ENCODE measurements at places on chromosomes 7 and 10. TPM values are rescaled to one million over a fixed set of nuclear protein-coding genes. Genes with fewer than 3 reads are reported as not detected.

AKR1E2 gene
- total RNA-seq: 5.0 TPM

SRRT gene
- 252 TPM for total RNA-seq

POLR2J2 gene
- 6.2 TPM for total RNA-seq

COL26A1 gene
- 0.27 TPM for total RNA-seq

CALN1 gene
- total RNA-seq: 0.17 TPM

ERVW-1 gene
- not detected for total RNA-seq

PLEKHA8 gene
- 13.6 TPM for total RNA-seq

DNA sequence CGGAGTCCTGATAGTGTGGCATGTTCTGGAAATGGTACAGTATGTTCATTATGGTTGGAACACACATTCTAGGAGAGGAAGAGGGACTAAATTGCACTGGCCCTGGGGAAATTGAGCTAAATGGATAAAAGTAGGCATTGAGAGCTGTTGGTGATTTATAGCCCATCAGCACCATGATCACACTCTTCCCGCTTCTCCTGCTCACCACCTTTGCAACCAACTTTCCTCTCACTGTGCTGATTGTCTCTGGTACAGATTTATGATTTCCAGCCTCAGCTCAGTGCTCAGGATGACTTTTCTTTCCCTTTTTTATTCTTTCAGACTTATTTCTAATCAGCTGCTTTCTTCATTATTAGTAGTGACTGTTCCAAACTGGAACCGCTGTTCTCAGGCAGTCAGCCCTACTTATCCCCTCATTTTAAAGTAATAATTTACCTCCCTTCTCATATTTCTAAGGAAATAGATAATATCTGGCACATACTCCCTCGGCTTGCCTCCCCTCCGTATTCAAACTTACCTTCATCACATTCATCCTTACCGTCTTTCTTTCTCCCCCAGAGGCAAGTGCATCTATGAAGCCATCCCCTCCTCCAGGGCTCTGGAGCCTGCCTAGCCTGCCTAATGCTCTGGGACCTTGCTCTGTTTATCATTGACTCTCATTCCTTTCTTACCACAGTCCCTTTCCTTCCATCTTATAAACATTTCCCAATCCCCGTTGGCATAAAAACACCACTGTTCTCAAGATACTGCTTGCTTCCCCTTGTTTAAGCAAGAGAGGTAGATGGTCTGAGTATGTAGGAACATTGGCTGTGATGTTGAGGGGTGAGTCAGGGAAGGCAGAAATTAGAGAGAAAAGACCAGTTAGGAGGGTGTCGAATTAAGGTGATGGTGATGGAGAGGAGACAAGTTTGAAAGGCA lies 51.6 kb upstream of the RPA3 start:
- DNase-seq: no peak

DNA sequence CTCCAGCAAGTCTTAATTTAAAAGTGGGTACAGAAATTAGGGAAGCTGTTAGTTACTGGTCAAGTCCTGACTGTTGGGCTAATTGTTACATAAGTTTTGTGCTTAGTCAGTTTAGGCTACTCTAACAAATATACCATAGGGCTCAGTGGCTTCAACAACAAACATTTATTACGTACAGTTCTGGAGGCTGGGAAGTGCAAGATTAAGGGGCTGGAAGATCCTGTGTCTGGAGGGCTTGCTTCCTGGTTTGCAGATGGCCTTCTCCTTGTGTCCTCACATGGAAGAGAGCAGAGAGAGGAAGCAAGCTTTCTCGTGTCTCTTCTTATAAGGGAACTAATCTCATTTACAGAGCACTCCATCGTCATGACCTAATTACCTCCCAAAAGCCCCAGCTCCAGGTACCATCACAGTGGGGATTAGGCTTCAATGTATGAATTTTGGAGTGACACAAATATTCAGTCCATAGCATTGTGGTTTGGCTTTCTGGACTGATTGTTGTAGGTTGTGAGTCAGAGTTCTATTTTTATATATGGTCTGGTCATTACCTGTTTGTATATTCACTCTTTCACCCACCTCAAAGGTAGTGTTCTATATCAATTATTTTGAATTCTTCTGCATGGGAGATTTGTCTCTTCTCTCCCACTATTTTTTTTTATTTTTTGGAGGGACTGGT lies 17.1 kb downstream of the ST7 start:
- DNase-seq: no peak

DNA sequence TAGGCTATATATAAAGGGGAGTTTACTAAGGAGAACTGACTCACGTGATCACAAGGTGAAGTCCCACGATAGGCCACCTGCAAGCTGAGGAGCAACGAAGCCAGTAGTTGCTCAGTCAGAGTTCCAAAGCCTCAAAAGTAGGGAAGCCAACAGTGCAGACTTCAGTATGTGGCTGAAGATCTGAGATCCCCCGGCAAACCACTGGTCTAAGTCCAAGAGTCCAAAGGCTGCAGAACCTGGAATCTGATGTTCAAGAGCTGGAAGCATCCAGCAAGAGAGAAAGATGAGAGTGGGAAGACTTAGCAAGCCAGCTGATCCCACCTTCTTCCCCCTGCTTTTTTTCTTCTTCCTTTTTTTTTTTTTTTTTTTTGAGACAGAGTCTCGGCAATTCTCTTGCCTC lies 27.0 kb upstream of the GSDME start:
- DNase-seq: no peak

DNA sequence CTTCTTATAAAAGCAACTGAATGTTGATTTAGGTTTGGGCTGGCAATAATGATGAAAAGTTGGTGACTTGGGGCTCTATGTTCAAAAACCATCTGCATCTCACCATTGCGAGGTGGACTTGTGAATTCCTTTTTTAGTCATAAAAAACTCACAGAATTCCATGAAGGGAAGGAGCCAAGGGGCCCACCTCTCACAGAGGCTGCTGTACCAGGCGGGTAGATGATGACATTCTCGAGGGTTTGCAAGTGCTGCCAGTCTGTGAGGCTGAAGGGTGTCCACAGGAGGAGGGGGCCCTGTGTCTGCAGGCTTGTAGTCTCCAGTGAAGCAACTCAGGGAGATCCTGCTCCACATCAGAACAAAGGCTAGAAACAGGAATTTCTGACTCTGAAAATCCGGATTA lies 195.5 kb upstream of the ZNF32 start:
- DNase-seq: no peak

DNA sequence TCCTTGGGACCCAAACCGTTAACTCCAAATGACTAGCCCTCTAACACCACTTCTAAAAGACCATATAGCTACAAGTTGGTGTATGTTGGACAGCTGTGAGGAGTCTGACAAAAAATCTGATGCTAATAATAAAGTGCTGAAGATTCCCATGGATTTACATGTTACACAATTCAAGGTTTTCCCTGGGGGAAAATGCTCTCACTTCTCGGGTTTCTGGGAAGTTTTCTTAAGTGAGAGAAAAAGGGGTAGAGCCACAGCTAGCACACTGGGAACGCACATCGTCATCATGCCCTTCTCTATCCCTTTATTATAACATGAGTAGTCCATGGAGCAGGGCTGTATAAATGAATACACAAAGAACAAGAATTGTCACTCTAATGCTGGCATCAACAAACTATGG lies 162.1 kb downstream of the CHCHD3 start:
- no peak for DNase-seq

GRCh38 chr7:158603773-158604755 lies 16.4 kb upstream of the PTPRN2 start:
- DNase-seq: no peak

DNA sequence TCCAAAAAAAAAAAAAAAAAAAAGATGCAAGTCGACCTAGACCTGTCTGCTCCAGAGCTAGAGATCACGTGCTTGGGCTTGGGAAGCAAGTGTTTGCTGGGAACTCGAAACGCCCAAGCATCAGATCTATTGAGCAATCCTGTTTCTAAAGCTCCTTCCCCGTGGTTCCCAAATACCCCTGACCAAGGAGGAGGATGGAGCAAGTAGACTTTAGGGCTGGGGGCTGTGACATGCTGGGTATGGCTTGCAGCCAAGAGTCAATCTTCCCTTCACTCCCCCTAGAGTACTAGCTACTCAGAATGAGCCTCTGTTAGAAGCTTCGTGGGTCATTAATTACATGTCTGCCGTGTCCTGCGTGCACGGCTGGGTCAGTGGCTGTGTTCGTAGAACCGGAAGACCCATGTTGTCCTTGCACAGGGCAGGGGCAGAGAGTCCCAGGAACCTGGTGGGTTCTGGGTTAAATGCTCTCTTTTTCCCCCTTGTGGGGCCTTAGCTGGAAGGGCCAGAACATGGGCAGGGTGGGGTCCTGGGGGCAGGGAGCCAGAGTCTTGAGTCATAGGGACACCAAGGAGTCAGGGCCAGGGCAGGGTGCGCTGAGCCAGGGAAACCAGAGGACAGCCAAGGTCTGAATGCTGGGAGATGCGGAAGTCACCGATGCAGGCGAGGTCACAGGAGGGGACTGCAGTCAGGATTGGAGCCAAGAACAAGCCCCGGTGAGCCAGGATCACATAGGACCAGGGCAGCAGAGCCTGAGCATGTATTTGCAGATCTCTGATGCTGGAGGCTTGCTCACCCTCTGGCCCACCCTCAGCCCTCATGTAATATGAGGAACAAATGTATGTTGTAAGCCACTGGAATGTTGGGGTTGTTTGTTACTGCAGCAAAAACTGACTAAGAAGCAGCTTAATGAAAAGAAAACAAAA lies 34.6 kb upstream of the TPST1 start:
- no peak for DNase-seq

DNA sequence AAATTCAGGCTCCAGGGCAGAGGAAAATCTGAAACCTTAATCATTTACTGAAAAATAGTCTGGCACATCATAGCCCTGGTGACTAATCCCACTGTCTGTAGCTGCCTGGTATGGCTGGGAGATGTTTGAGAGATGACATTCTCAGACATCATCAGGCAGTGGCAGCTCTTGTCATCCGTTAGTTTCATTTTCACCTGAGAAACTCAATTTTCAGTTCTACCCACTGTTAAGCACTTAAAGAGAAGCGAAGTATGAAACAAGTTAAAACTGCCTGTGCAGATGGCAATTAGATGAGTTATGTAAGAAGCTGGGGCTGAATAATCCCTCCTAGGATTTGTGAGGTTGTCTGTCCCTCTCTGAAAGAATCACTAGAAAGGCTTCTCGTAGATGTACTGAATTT lies 150.2 kb downstream of the NSUN6 start:
- no peak for DNase-seq

DNA sequence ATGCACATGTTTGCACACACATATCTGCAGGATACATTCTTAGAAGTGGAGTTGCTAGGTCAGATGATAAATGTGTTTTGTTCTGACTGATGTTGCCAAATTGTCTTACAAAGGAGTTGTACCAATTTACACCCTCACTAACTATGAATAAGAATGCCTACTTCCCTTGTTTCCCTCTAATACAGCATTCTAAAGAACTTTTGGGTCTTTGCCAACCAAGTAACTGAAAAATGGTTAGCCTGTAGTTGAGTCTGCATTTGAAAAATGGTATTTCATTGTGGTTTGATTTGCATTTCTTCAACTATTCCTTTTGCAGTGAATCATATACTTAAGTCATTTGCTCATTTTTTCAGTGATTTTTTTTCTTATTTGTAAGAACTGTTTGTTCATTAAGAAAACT lies 48.4 kb downstream of the TMEM26 start:
- no peak for DNase-seq

DNA sequence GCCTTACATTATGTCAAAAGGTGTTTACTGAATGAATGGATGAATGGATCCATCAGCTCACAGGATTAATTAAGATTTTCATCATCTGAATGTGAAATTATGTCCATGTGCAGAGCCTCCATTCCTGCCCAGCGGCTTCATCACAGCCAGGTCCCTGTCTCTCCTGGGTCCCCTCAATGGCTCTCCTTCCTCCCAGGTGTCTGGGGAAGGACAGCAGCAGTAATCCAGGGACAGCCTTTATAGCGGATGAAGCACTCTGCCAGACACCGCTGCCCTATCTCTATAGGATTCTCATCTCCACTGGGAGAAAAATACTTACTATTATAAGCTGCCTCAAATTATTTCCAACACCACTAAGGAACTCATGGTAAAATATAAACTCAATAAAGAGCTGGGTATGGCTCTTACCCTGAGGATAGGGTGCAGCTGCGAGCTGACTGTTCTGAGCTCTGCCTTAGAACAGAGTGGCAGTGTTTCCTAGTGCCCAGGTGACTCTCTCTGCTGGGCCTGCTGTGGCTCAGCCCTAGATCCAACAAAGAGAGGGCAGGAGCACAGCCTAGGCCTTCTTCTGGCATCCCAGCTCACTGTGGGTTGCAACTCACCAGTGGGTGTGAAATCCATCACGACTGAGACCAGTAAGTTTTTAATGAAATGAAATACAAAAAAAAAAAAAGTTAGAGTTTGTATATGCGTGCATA lies 38.3 kb downstream of the GPRIN2 start:
- DNase-seq: no peak

DNA sequence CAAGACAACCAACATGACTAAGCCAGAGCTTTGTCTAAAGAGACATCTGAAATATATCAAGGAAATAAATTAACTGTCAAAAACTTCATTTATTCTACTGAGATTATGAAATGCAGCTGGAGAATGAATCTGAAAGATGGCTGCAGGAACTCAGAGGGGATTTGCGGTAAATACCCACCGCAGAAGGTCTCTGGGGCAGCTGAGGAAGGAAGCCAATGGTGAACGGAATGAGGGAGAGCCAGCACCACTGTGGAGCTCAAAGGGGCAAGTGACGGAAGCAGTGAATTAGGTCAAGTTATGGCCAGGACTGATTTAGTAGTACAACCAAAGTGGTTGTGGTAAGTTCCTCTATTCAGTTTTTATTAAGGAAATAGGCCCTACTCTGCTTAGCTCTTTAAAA lies 215.3 kb upstream of the GLI3 start:
- no peak for DNase-seq

DNA sequence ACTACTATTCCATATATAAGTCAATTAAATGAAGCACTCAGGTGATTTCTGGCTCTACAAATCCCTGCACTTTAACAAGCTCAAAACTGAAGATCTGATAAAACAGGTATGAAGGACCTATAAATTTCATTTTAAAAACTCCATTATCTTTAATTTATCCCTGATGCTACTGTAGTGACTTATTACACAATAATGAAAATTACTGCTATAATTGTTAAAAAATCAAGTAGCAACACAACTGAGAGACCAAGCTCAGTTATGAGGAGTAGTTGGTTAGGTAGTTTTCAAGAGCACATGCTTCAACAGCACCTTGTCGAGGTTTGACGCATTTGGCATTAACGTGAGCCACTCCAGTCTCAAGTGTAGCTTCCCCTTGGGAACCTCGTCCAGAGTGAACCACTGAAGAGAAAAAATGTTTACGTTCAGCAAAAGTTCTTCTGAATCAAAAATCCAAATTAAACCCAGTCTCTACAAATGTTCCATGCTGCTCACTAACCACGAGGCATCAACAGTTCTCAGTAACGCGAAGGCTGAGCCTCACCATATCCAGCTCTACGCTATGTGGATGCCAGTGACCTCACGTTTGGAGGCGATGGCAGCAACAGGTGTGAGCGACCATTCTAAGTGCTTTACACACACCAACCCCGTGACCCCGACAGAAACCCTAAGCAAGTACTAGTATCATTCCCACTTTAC lies 55.3 kb upstream of the NCAPG2 start:
- no peak for DNase-seq

DNA sequence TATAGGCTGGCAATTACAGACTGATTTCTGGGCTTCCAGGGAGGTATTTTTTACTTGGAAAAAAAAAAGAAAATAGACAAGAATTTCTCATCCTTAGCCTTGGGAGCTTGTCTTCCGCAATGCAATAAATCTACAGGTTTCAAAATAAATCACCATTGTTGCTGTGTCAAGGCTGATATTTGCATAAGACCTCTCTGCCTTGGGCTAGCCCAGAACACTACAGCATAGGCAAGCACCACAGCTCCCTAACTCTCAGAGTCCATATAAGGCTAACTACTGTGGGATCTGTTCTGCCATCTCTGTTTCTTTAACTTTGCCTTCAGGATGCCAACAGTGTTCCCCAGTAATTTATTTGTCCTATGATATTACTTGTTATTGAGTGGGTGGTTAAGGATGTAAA lies 64.4 kb downstream of the ZWINT start:
- DNase-seq: no peak

- DNase-seq: no peak
These were observed 16.3 kb downstream of the FGF8 start for GRCh38 chr10:101759309-101760247.
